ENCODE measurements at places on chromosomes 3 and 15. TPM values are rescaled to one million over a fixed set of nuclear protein-coding genes. Genes with fewer than 3 reads are reported as not detected.

Gene CFAP44
- 3.3 TPM for total RNA-seq

Gene P2RY14
- 1.2 TPM for total RNA-seq

- no peak for DNase-seq
Observed at GRCh38 chr3:109728861-109729494, 391.6 kb upstream of the DPPA4 start.

DNA sequence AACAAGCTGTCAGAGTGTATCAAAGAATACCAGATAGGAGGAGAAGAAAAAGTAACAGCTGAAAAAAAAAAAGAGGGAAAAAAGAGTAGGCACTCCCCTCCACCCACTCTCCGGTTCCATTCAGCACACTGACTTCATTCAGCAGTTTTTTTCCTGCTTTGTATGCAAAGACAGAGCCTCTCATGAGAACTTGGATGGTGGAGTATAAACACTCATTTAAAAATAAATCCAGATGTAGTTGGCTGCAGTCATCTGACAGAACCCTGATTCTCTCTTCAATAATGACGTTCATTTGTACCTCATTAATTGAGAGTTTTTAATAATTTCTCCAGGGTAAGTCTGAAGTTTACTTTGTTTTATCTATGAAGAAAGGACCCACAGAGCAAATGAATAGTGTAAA lies 81.0 kb downstream of the TMEM108 start:
- DNase-seq: peak; percentile 1

DNA sequence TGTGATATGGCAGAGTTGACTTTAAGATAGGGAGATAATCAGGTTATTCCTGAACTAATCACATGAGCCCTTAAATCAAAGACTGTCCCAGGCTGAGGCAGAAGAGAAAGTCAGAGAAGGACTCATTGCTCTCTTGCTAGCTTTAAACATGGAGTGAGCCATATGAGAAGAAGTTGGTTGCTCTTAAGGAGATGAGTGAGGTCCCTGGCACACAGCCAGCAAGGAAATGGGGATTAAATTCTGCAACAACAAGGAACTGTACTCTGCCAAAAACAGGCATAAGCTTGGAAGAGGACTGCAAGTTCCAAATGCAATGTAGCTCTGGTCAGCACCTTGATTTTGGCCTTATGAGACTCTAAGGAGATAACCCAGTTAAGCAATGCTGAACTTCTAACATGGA lies 457.0 kb downstream of the PLOD2 start:
- DNase-seq: no peak

- DNase-seq: no peak
Observed at GRCh38 chr15:73952913-73953750, 26.9 kb downstream of the LOXL1 start.

GRCh38 chr3:144840866-144841265 lies 869.2 kb downstream of the DIPK2A start:
- no peak for DNase-seq

DNA sequence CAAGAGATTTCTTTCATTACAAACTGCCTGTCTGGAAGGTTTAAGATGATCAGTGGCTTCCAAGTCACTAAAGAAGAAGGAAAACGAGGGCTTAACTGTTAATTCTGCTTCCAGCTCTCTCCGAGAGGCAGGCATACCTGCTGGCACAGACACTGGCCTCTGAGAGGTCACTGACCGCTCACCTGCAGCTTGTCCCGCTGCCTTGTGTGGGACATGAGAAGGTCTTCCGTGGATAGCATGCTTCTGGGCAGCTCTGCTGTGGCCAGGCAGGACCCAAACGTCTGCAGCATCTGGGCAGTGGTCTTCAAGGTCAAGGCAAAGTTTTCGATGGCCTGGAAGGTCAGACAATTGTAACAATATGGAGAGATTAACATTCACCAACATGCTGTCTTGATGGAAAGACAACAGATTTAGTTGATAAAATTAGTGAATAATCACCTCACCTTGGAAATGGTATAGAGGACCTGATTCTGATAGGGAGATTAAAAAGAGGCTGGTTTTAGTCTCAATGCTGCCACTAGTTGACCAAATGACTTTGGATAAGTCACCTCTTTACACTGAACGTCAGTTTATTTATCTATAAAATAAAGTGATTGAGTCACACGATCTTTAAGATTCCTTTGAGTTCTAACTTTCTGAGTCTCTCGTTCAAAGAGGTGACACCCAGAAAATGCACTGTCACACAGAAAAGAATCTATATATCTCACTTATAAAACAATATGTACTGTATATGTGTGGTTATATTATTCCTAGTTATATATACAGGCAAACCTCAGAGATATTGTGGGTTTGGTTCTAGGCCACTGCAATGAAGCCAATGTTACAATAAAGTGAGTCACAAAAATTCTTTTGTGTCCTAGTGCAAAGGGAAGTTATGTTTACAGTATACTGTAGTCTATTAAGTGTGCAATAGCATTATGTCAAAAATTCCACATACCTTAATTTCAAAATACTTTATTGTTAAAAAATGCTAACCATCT lies 65.1 kb downstream of the B3GNT5 start:
- no peak for DNase-seq
